WTC11 (cell line): ENCODE measurements at places on chromosomes 3 and 15.

DNA sequence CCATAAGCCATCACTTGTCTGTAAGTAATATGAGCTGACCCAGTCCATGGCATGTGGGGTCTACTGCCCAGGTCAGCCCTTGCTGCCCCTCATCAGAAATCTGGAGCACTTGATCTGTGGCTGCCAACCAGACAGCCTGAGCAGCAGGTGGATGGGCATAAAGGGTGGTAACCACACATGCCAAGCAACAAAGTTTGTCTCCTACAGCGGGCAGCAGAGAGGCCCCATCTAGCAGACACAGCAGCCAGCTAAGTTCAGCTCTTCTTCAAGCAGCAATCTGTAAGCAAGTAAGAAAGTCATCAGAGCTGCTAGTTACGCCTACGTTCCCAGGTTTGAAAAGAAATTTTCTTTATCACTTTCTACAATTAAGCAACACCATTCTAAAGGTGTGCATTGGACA lies 27.9 kb downstream of the CHCHD4 start:
- no peak for DNase-seq

GRCh38 chr3:153293265-153293664 lies 131.2 kb downstream of the RAP2B start:
- DNase-seq = no peak

DNA sequence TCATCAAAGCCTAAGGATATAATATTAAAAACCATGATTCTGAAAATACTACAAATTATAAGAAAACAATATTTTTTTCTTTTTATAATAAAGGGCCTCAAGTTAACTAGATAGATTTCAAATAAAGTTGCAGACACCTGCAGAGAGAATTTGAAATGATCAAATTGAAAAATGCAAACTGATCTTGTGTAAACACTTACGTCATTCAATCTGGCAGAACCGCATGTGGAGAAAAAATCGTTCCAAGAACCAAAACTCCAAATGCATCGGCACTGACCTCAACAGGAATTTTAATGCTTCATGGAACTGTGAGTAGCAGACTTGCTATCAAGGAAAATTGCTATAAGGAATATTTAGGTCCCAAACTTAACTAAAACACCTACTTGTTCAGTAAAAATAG lies 17.2 kb downstream of the CPA3 start:
- no peak for DNase-seq

DNA sequence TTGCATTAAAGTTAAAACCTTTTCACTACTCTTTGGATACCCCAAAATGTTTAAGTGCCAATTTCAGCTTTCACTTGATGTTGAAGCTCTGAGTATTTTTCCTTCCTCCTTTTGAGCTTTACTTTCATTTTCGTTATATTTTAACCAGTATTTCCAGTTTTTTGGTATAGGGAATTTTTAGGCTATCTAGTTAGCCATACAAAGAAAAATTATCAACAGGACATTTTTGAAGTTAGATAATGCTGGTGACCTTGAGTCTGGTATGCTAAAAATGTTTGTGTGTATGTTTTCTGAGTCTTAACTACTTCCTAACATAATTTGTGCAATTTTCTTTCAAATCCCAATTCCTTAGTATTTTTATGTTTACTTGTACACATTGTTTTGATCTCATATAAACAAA lies 284.8 kb downstream of the OTOL1 start:
- DNase-seq = no peak

- no peak for DNase-seq
These were observed 46.9 kb downstream of the RLBP1 start for GRCh38 chr15:89174476-89174875.

GRCh38 chr3:28347374-28348264 lies 902 bp upstream of the ZCWPW2 start:
- no peak for DNase-seq

DNA sequence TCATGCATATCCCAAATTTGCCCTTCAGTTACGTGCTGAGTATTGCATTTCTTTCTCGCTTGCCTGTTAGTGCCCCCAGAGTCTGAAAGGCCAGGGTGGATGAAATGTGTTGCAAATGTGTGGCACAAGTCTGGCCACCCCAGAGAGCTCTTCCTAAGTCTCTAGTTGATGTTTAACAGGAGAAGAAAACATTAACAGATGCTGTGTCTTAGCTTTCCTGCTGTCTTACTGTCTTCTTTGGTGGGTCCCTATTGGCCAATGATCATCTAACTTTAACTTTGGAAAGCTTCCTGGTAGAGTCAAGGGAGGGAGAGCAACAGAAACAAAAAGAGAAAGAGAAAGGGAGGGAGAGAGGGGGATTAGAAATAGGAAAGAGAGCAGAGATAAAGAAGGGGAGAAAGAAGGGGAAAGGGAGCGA lies 76.7 kb upstream of the P3H2 start:
- DNase-seq = no peak

- no peak for DNase-seq
These were observed 110.4 kb upstream of the CTNNB1 start for GRCh38 chr3:41088882-41089281.

GRCh38 chr3:150970665-150971324 lies 1.7 kb downstream of the CLRN1 start:
- DNase-seq = no peak

DNA sequence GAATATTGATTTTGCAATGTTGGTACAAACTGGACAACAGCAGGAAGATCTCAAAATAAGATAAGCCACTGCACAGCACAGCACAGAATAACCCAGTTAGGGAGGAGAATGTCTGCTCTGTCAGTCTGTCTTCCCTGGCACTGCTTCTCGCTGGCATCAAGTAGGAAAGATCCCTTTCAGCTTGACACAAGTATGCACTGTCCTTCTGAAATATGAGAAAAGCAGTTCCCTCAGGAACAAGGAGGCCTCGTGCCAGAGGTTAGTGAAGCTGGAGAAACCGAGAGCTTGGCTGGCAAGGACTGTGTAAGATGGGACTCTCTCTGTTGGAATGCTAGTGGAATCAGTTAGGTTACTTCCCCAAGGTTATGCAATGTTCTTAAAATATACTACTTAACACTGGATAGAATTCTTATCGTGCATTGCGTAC lies 59.1 kb downstream of the FMN1 start:
- no peak for DNase-seq

DNA sequence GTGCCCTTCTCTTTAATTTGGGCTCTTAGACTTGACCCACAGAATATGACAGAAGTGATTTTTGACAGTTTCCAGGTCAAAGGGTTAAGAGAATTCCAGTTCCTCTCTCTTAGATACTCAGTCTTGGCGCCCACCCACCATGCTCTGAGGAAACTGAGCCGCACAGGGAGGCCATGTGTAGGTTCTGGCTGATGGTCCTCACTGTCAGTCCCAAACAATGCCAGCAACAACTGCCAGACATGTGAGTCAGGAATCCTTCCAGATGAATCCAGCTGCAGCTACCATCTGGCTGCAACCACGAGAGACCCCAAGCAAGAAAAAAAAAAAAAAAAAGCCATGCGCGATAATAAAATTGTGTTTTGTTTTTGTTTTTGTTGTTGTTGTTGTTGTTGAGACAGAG lies 326.6 kb downstream of the MAGI1 start:
- DNase-seq = no peak

DNA sequence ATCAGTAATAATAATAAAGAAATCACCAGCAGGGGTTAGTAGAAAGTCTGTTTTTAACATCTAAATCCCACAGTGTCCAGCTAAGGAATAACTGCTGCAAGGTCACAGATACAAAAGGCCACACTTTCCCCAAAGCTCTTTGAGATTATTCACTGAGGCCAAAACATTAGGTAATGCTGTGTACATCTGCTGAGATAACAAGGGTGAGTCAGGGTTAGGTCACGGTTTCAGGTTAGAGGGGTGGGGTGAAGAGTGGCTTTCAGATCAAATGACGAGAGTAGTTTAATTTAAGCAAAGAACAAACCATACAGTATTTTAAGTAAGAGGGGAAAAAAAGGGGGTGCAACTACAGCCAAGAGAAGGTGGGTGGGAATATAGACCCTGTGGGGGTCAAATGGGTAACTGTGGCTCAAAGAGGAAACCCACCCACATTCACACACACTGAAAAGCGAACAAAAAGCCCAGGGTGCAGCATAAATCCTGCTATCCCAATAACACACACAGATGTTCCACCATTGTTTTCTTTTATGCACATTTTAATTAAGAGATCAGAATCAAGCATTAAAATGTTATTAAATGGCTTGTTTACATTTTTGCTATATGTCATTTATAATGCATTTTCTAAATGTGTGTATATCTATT lies 412.9 kb downstream of the TIGIT start:
- no peak for DNase-seq

- DNase-seq = no peak
These were observed 160.9 kb downstream of the TBC1D5 start for GRCh38 chr3:17581421-17582080.

GRCh38 chr3:197465197-197465995 lies 90.4 kb downstream of the BDH1 start:
- no peak for DNase-seq

DNA sequence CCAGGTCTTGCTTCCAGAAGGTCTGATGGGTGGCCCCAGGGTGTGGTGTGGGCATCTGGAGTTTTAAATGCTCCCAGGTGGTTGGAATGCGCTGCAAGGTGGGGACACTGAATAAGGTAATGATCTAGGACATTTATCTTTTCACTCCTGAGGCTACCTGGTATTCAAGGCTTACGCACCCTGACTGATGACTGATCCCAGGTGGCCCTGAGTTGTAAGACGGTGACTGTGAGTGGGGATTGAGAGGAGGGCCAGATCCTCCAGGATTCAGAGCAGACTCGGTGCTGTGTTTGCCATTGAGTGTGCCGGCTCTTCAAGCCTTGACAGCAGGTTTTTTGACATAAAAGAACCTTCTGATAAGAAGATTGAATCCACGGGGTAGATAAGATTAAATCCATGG lies 40.3 kb downstream of the SLC6A20 start:
- no peak for DNase-seq

DNA sequence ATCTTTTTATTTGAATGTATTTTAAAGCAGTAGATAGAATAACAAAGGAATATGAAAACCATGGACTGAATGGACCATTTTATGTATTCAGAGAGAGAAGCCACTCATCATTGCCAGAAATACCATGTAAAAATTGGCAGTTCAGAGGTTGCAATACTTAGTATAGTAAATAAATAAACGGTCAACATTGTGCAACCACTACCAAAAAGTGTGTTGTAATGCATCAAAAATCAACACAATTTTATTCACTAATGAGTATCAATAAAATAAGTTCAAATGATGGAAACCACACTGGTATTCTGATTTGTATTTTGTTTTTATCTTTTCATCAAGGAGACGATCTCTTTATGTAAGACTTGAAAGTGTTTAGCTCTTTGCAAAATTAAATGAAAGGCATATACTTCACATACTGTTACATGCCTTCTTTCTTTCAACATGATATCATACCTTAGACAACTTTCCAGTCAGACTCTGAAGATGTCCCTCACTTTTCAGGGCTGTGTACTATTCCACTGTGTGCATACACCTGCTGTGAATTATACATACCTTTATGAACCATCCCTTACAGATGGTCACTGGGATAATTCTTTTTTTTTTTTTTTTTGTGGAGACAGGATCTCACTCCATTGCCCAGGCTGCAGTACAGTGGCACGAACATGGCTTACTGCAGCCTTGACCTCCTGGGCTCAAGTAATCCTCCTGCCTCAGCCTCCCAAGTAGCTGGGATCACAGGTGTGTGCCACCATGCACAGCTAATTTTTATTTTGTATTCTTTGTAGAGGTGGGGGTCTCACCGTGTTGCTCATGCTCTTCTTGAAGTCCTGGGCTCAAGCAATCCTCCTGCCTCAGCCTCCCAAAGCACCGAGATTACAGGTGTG lies 40.3 kb downstream of the CCK start:
- DNase-seq = no peak

DNA sequence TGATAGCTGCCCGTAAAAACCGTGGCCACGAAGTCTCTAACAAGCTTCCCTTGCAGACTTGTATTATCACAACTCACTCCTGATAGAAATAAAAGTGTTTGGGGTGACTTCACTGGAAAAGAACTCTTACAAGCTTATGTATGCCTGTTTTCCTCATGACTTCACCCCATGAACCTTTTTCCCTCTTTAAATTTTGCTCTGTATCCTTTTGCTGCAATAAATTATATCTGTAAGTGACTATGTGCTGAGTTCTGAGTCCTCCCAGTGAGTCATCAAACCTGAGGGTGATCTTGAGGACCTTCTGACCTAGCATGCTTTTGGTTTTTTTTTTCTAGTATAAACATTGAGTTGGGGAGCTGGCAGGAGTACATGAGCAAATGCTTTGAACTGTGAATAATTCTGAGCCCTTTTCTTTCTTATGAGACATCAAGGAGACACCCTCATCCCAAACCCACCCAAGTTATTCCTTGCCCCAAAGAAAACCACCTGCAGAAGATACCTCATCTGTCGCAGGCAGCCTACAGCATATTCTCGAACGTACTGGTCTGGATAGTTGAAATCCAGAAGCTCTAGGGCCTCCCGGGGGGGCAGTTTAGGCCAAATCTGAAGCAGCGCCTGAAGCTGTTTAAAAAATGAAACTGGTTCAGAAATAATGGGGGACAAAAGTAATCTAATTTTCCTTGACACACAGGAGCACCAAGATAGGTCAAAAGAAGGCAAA lies 85.9 kb downstream of the FAIM start:
- no peak for DNase-seq

GRCh38 chr3:184405075-184406030 lies 25.5 kb downstream of the CHRD start:
- no peak for DNase-seq

DNA sequence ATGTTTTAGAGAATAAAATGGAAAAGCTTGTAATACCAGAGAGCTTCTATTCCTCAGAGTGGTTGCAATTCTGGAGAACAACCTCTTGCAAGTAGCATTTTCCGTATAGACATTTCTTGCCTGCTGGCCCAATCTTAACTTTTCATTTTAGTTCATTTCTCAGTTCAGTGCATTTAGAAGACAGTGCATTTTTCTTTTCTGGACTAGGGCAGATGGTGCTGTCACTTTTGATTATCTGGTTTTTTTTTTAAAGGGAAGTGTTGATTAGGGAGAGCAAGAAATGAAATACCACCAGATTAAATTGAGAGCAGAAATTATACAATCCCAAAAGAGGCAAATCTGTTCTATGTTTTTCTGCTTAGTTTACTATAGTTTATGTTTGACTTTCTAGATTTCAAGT lies 172.7 kb downstream of the GHSR start:
- DNase-seq = no peak

DNA sequence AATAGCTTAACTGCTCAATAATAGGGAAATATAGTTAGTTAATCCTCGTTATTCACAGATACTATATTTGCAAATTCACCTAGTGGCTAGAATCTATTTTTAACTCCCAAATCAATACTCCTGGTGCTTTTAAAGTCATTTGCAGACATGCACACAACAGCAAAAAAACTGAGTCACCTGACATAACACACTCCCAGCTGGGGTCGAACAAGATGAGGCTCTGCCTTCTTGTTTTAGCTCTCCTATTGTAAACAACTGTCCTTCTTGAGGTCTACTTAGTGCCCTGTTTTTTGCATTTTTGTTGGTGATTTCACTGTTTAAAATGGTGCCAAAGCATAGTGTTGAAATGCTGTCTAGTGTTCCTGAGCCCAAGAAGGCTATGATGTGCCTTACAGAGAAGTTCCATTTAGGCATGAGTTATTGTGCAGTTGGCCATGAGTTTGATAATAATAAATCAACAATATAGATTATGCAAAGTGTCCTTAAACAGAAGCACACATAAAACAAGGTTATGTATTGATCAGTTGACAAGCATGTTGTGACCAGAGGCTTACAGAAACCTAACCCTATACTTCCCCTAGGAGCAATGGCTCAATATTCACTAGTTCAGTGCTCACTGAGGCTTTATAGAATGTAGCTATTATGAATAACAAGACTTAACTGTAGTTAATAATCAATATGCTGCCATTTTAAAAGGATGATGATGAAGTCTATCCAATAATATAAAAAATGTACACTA lies 18.6 kb downstream of the MAP3K13 start:
- no peak for DNase-seq

- no peak for DNase-seq
These were observed 22.2 kb upstream of the ZMAT3 start for GRCh38 chr3:179093807-179094206.
